ENCODE measurements at places on chromosomes 16 and 17. TPM values are rescaled to one million over a fixed set of nuclear protein-coding genes. Genes with fewer than 3 reads are reported as not detected.

DNA sequence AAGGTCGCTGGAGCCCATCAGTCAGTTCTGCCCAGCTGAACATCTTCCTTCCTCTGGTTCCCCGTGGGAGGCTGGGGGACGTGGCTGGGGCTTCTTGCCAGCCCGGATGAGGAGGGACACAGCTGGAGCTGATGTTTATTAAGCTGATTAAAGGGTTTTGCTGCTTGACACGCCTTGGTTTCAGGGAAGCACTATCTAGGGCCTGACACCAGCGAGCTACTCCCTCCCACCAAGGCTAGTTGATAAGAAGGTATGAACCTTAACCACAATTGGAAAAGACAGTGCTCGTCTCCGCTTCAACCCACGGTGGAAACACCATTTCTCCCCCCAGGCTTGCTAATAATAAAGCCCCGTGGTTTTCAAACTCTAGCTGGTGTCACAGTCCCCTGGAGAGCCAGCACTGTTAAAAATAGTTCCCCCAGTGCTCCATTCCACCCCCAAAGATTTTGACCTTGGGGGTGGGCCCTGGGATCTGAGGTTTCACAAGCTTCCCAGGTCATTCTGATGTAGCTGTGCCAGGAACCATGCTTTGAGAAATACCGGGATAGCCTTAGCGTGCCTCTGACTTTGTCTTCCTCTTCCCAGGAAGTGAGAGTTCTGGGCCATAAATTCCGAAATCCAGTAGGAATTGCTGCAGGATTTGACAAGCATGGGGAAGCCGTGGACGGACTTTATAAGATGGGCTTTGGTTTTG lies 5.5 kb downstream of the DHODH start:
- H3K27ac ChIP-seq: no peak overlapping the region
- H3K36me3 ChIP-seq: no peaks in the 10 kb centered on the region

TBC1D3L gene
- total RNA-seq: 16.5 TPM

RHBDF1 gene
- total RNA-seq: 55.5 TPM

CD300E gene
- total RNA-seq: not detected

All from astrocyte (in vitro differentiated cells and primary cell).